ENCODE measurements at places on chromosomes 2 and 18. TPM values are rescaled to one million over a fixed set of nuclear protein-coding genes. Genes with fewer than 3 reads are reported as not detected.

POTEI gene
- total RNA-seq = under 0.01 TPM

- DNase-seq = no peak
Measured at GRCh38 chr2:106098664-106099063, 95.4 kb downstream of the UXS1 start.

GRCh38 chr18:5309888-5310470 is 14.5 kb upstream of the ZBTB14 start:
- no peak for DNase-seq

MAPK4 gene
- under 0.01 TPM for total RNA-seq

- no peak for DNase-seq
Measured at GRCh38 chr2:237478979-237479378, 8.1 kb upstream of the MLPH start.

MGAT5 gene
- total RNA-seq = 109 TPM

CACNB4 gene
- 0.43 TPM for total RNA-seq

Measured in fibroblast of villous mesenchyme (primary cell).